Amygdala (tissue), 56 donors: ENCODE measurements at places on chromosomes 13 and 19.

GRCh38 chr19:18932216-18932841, 8.7 kb downstream of the HOMER3 start:
- DNase-seq, result peak; percentile 54

DNA sequence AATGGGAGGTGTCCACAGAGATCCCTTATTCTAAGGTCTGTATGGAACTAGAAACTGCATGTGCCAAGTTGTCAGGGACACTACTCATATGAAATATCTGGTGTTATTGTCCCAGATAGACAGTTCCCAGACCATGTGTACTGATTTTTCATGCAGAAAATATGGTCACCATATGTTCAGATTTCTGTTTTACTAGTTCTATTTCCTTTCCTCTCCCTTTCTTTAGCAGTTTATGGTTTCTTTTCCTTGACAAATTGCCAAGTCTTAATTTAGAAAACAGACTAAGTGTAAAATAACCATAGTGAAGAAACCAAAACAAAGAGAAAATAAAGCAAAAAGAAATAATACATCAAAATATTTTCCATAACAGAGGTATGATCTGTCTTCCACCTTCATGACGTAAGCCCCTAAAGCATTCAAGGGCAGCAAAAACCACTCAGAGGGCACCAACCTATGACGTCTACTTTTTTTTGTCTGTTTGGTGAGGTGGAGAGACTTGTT, 248.5 kb downstream of the KCTD12 start:
- DNase-seq, result no peak

- DNase-seq, result no peak
Observed at GRCh38 chr13:77810430-77810829, 108.2 kb downstream of the EDNRB start.

DNA sequence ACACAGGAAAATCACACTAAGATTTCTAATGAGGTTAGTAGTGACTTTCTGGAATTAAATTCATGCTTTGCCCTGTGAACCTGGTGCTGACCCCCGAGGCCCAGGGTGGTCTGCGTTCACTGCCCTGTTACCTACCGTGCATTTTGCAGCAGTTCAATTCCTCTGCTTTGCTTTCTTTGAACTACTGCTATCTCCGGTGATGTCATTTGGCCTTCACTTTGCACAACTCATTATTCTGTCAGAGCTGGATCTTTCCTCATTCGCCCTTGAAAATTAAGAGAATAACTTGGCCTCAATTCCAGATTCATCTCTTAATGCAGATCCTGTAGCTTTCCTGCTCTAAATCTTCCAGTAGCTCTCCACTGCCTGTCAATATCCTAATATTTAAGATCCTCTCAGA, 8.8 kb upstream of the LRRC63 start:
- DNase-seq, result no peak

GRCh38 chr13:106918557-106918860, 350.6 kb upstream of the ARGLU1 start:
- DNase-seq, result no peak

GRCh38 chr13:48500652-48501197, 32.2 kb downstream of the RCBTB2 start:
- DNase-seq, result peak; percentile 21

GRCh38 chr19:46608178-46608577, 7.0 kb downstream of the CALM3 start:
- no peak for DNase-seq

GRCh38 chr13:41295973-41296372, 15.1 kb upstream of the NAA16 start:
- DNase-seq, result no peak

GRCh38 chr19:46291829-46292228, 5.0 kb upstream of the HIF3A start:
- no peak for DNase-seq

DNA sequence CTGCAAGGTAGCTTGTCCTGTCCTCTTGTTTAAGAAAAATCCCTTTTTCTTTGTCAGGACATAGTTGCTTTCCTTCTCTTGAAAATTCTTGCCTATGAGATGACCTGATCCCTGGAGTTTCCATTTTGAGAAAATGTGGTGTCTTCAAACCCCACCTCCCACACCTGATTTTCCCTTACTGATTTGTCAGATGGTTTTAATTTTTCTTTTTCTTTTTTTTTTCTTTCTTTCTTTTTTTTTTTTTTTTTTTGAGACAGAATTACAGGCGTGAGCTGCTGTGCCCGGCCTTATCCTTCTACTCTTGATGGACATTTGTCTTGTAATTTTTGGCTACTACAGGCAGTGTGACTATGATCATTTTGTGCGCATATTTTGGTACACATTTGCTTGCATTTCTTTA, 1.2 kb downstream of the ZNF345 start:
- no peak for DNase-seq

DNA sequence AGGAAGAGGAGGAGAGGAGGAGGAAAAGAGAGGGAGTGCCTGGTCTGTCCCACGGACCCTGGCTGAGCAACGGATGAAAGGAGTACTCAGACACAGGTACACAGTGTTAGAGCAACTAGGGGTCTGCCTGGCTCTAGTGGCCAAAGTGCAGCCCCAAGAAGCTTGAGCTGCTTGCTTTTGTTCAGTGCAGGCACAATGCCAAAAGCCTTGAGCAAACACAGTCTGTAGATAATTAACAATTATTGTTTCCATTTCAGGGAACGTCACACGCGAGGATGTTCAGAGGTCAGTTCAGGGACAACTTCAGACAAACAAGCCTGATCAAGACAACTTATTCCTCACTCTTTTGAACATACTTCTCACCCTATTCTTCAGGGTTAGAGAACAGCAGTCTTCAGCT, 32.2 kb upstream of the ZNF726 start:
- DNase-seq, result no peak

GRCh38 chr19:43446746-43447489, 18.5 kb downstream of the LYPD3 start:
- DNase-seq, result peak; percentile 41

DNA sequence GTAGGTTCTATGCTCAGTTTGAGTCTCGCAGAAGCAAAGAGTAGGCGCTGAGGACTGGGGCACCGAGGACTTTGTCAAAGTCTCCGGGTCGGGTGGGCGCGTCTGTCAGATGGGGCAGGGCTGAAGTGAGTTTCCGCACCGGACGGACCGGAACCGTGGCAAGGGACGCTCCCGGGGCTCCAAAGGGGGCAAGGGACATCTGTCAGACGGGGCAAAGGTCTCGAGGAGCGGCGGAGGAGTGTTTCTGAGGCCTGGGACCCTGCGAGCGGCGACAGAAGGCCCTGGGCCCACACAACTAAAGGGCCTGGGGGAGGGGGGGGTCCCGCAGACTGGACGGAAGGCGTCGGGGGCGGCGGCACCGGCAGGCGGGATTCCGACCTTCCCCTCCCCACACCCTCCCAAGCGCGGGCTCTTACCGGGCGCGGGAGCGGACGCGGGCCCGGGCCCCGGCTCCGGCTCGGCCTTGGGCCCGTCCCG, 13.3 kb upstream of the AKAP8L start:
- no peak for DNase-seq

GRCh38 chr13:106212386-106213010, 323.0 kb downstream of the EFNB2 start:
- no peak for DNase-seq

GRCh38 chr19:48302600-48302959, 22.8 kb upstream of the EMP3 start:
- no peak for DNase-seq

- no peak for DNase-seq
Observed at GRCh38 chr19:7692417-7693088, 9.4 kb downstream of the FCER2 start.

- no peak for DNase-seq
Observed at GRCh38 chr19:15166700-15167099, 34.1 kb downstream of the NOTCH3 start.

- DNase-seq, result no peak
Observed at GRCh38 chr13:50072676-50073075, 57.4 kb downstream of the KCNRG start.

- no peak for DNase-seq
Observed at GRCh38 chr13:27790523-27790922, 1.8 kb upstream of the GSX1 start.

GRCh38 chr13:59954601-59955000, 209.1 kb downstream of the DIAPH3 start:
- no peak for DNase-seq

- DNase-seq, result no peak
Observed at GRCh38 chr19:54256250-54257115, 590 bp downstream of the LILRB5 start.

DNA sequence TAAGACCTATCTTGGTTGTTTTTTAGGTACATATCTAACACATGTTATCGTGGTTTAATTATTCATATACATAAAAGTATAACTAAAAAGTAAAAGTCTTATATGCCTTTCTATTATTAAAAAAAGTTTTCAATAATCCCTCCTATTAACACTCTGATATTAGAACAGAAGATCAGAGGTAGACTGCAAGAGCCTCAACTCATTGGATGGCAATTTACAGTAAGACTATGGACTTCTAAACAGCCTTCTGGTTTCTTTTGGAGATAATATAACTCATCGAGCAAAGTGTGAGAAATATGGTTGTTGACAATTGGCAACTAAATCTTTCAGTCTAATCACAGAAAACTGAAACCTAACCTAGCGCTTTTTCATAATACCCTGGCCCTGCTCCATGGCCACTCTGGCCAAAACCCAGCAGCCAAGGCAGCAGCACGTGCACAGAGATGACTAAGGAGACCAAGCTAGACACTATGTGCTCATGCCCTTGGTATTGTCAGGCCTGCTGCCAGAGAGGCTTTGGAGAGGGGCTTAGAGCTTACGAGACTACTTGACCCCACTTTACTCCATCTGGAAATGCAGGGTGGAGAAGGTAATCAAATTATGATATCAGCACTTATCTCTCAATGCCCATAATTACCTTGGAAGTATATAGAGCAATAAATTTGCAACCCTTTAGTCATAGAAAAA, 40.6 kb upstream of the EEF1AKMT1 start:
- DNase-seq, result no peak

DNA sequence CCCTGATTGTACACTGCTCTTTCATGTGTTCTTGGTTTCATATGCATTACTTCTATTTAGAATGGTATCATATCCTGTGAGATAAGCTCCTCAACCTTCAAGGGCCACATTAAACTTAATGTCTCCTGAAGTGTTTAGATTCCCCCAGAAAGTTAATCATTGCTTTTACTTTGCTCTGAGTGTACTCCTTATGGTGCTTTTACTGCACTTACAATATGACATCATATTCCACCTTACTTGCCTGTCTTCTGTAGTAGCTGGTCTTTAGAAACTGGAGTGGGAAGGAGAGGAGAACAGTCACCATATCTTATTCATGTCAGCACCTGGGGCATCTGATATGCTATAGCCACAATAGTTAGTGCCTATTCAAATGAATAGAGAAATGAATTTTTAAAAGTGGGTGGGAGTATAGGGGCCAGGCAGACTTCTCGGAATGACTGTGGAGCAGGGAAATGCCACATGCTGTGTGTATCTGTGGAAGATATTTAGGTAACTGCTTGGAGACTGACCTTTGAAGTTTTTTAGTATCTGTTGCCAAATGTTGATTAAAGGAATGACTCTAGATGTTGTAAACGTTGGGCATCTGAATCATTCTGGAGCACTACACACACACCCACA, 40.2 kb downstream of the SLAIN1 start:
- DNase-seq, result no peak

GRCh38 chr19:18651733-18652132, 14.9 kb downstream of the KLHL26 start:
- no peak for DNase-seq

DNA sequence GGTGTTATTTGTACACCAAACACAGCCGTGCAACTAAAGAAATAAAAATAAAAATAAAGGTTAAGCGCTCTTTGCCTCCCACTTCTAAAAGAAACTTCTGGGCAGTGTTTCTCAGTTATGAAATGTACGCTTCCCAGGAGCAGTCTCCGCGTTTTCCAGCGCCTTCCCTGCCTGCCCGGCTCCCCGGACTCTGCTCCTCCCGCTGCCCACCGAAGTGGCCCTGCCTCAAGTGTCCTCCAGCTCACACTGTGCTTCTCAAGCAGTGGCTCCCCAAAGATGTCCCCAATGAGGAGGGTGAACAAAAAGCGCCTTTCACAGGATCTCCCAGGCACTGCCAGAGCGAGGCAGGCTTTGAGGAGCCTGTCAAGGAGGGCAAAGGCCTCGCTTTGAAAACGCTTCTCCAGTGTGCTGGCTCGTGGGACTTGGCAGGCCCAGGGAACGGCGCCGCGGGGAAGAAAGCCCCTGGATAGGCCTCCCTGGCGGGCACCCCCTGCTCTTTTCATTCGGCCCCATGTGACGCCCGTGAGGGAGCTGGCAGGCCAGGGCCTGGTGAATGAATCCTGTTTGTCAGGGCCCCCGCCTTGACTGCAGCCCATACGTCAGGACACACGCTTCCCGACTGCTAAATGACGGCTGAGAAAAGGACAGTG, 187.1 kb downstream of the FOXO1 start:
- peak; percentile 81 for DNase-seq

- DNase-seq, result no peak
Observed at GRCh38 chr13:66528180-66528579, 702.0 kb downstream of the PCDH9 start.
